IPS-NIHi11 (cell line): ENCODE measurements at places on chromosomes 6 and 20.
A peak's percentile ranks its signal among the peaks of the same experiment; 100 is the strongest.

DNA sequence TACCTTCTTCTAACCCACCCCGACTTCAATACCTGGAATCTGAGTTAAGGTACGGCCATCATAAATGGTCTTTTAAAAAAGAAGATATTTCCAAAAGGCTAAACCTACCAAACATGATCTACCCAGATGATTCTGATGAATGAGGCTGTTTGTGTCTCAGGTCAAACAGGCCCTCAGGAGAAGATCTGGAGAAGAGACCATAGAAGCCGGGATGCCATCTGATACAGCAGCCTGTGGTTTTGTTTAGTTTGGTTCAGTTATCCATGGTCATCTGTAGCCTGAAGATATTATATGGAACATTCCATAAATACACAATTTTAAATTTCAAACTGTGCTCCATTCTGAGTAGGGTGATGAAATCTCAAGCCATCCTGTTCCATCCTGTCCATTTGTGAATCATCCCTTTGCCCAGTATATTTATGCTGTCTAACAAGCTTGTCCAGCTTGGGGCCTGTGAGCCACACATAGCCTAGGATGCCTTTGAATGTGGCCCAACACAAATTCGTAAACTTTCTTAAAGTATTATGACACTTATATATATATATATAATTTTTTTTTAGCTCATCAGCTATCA, 4.0 kb upstream of the CAP2 start:
- no peak for DNase-seq

DNA sequence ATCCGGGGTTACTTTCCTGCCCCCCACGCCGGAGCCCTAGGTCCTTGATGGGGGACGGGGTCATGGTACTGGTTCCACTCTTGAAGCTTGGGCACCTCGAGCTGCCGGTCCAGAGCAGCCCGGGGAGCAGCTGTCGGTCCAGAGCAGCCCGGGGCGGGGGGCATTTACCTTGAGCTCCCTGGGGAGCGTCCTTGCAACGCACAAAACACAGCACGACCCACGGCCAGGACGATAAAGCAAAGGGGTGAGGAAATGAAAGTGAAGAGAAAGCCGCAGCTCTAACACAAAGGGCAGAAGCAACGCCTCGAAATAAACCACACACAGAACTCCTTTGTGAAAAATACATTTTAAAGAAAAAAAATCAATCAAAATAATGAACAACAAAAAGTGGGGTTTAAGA, 39.1 kb downstream of the KCNQ2 start:
- DNase-seq, result no peak

GRCh38 chr6:25715794-25716193, 38.7 kb upstream of the SLC17A4 start:
- DNase-seq, result no peak

DNA sequence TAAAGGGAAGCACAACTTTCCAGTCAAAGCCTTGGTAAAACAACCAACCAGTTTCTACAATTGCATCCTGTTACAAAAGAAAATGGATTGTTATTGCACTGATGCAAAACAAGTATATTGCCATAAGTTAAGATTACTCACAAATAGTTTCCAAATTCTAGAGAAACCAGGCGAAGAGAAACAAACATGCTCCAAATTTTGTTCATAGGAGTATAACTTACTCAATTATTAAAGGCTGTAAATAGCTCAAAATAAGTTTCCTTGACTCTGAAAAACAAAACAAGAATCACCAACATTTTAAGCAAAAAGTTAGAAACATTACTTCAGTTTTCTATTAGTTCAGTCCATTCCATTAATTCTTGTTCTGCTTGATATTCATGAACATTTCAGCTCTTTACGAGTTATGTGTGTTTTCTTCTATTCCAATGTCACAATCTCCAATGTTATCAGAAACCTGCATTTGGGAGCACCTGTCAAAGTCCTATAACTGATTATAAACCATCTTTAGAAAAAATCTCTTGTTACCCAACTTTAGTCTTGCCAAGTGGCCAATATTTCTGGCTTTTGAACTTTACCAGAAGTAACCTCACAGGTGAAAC, 137.9 kb upstream of the THBS2 start:
- DNase-seq, result no peak

DNA sequence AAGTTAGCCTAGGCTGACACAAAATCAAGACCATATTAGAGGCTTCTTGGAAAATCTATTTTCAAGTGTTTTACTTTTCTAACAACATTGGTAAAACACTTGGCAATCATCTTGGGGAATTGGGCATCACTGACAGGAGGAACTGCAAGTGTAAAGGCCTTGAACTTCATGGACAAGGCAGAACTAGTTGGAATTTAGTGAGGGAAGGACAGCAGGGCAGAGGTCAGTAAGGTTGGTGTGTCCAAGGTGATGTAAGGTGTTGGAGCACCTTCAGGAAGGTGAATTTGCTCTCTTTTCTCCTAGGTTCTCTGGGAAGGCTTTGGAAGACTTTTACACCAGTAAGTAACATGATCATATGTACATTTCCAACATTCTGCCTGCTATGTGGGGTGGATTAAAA, 1.5 kb upstream of the SLC17A4 start:
- no peak for DNase-seq

DNA sequence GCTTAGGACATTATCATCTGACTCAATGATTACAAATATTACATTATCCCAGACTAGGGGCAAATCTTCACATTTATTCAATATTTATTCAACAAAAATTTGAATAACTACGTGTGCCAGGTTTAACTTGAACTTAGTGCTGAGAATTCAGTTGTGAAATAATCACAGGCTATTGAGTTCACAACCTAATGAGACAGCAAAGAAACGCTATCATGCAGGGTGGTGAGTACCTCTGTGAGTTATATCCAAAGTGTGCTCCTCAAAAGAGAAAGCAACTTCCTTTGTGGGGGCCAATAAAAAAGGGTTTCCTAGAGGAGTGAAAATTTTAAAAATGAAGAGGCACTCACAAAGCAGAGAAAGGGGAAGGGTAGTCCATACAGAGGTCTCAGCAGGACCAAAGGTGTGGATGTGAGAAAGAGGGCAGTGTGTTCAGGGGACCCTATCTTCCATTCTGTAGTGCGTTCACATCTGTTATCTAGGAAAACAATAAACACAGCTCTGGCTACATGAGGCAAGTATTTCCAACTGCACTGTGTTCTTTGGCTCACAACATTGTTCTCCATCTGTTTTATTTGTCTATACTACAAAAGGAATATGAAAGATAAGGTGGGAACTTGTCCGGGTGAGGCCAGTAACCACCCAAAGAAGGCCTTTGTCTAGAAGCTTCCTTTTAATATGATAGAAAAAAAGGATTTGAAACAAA, 155.4 kb upstream of the MARCKS start:
- DNase-seq, result no peak

- no peak for DNase-seq
These were observed 21.9 kb upstream of the PTPN1 start for GRCh38 chr20:50488236-50488806.

DNA sequence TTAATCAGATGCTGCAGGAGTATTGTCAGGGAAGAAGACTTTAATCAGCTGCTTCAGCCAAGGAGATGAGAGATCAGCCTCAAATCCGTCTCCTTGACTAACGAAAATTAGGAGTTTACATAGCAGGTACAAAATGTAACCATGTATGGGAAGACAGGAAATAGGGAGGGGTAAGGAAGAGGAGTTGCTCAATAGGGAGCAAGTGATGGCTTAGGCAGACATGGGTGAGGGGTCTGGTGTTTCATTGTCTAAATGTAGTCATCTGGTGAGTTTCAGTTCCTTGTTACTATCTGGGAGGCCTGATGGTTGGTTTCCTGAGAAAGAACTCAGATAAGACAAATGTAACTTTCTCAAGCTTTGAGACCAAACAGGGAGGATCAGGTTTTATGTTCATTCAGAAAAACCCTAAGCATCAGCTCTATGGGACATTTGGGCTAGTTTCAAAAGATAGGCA, 217.3 kb upstream of the SULF2 start:
- no peak for DNase-seq

DNA sequence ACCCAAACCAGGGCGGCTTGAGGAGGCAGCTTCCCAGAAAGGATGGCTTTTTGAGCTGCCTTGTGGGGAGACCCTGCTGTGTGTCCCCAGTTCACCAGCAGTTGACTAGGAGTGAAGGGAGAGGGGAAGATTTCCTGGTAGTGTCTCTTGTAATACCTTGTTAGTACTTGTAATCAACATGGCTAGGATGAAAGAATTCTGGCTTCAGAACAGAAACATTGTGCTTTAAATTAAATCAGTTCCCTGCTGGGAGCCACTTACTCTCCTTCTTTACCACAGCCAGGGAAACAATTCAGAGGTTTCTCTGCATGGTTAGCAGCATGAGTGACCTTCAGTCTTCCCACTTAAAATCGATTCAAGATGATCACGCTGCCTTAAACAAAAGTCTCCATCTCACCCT, 525.4 kb upstream of the ID4 start:
- no peak for DNase-seq

GRCh38 chr6:48290595-48290994, 179.6 kb upstream of the PTCHD4 start:
- DNase-seq, result no peak

- no peak for DNase-seq
These were observed 8.9 kb upstream of the TCF15 start for GRCh38 chr20:618980-619379.

DNA sequence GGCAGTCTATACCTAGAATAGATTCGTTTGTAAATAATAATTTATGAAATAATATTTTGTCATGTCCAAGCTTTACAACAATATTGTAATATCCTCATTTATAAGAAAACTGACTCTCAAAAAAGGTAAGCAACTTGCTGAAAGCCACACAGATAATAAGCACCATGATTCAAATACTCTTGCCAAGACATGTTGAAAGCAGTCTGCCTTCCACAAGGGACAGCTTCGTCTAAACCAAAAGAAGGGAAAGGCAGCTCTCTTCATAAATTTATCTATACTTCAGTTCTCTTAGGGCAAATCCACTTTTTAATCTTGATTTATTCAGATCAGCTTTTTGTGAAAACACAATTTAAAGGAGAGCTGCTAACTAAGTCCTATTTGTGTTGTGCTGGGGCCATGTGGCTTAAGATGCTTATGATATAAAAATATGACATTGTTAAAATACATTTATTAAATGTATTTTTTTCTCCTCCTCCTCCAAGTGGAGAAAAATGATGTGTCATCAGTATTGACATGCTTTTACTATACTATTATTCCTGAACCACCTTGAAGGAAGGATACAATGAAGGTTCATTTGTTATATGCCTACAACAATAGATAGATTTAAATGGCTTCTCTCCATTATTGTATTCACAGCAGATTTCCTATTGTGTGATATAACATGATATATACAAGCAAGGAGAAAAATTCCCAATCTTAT, 737.0 kb downstream of the HDGFL1 start:
- no peak for DNase-seq

DNA sequence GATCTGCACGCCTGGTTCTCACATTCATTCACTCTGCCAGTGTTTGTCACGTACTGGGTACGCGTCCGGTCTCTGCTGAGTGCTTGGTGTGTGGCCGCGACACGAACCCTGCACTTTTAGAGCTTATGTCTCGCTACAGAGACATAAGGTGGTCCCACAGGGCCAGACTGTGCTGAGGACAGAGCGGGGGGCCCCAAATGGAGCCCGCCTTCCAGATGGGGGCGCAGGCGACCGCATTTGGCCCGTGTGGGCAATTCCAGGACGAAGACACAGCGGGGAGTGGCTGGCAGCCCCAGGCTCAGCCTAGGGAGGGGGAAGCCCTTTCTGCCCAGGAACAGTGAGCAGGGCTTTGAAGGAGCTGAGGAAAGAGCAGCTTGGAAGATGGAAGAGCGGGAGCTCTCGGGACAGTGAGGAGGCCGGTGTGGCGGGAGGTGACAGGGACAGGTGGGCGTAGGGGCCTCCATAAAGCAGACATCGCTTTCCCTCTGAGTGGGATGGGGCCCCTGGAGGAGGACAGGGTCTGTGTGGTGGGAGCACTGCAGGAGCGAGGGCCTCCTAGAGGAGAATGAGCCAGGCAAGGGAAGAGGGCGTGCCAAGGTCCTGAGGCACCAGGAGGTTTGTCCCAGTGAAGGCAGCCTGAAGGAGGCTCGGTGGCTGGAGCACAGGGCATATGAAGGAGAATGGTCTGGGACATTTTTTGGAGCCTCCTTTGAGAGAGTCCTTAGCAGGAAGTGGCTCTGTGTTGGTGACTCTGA, 7.8 kb upstream of the MTG2 start:
- DNase-seq, result no peak

- DNase-seq, result peak; percentile 77
These were observed 39.3 kb upstream of the OSTM1 start for GRCh38 chr6:108113557-108114519.

DNA sequence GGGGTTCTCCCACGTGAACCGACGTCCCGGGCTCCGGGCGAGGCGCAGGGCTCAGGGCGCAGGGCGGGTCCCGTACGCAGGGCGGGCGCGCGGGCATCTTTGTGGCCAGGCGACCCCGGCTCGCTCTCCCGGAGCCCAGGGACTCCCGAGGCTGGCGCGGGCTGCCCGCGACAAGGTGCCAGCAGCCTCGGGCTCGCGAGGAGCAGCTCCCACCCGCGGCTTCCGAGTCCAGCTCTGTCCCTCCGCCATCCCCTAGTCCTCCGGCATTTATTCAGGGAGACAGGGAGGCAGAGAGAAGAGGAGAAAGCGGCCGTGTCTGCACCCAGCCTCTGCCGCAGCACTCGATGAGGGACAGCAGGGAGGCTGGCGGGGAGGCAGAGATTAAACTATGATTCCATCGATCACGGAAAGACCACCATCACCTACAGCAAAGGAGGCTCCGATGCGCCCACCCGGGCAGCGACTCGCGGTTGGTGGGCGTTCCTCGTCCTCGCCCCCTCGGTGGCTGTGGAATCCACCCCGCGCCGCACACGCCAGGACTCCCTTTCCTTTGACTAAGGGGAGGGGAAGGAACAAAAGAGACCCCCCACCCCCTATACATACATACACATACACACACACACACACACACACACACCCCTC, 1.1 kb downstream of the RGS17 start:
- peak; percentile 37 for DNase-seq

DNA sequence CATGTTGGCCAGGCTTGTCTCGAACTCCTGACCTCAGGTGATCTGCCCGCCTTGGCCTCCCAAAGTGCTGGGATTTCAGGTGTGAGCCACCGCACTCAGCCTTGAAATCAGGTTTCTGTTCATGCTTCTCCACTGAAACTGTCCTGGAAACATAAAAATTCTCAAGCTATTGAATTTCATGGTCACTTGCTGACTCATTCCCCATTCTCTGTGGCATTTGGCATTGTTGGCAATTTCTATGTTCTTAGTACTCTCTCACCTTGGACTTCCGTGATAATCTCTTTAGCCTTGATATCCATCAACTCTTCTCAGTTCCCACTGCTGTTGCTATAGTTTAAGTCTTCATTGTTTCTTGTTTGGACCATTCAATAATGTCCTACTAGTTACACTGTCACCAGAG, 6.2 kb downstream of the SEL1L2 start:
- DNase-seq, result no peak

- DNase-seq, result no peak
These were observed 159.1 kb downstream of the BCAS1 start for GRCh38 chr20:53911301-53911700.

- DNase-seq, result no peak
These were observed 133.2 kb downstream of the MRPL14 start for GRCh38 chr6:43993881-43994523.

DNA sequence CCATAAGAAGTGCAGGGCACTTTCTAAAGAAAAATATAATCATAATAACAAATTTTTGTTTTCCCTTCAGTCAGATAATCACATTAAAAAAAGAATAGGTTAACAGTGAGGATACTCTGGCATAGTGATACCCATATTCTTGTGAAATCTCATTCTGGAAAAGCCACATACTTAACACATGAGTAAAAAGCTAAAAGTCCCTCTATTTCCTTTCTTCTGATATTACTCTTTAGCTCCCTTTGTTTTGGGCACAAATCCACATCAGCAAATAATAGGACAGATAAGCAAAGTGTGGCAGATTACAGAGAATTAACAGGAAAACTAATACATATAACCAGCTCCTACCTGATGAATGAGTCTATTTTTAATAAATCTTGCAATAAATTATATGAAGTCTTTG, 15.8 kb downstream of the SHPRH start:
- no peak for DNase-seq
